Jurkat, Clone E6-1 (cell line): ENCODE measurements at places on chromosomes 3 and 15.

DNA sequence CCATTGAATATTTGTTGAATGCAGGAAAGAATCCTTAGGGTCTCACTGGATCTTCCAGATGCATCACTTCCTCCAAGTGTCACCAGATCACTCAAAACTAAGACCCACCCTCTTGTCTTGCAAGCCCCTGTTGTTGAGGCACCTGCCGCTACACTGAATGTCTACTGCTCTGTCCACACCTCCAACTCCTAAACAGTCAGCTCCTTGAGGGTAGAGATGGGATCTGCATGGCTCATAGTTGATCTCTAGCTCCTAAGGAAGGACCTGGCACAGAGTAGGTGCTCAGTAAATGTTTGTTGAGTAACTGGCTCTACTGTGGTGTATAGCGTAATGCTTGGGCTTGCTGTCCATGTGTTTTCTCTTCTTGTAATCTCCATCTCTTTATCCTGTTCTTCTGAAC, 8.8 kb downstream of the SLC6A20 start:
- DNase-seq: no peak

GRCh38 chr3:41213588-41213987, 14.3 kb downstream of the CTNNB1 start:
- DNase-seq: no peak

GRCh38 chr15:70701891-70702568, 61.3 kb downstream of the UACA start:
- no peak for DNase-seq

GRCh38 chr3:96677156-96677555, 137.2 kb upstream of the EPHA6 start:
- no peak for DNase-seq

- no peak for DNase-seq
These were observed 75.2 kb downstream of the ESYT3 start for GRCh38 chr3:138509586-138509985.

GRCh38 chr3:76352511-76353284, 567.3 kb upstream of the ZNF717 start:
- DNase-seq: no peak

DNA sequence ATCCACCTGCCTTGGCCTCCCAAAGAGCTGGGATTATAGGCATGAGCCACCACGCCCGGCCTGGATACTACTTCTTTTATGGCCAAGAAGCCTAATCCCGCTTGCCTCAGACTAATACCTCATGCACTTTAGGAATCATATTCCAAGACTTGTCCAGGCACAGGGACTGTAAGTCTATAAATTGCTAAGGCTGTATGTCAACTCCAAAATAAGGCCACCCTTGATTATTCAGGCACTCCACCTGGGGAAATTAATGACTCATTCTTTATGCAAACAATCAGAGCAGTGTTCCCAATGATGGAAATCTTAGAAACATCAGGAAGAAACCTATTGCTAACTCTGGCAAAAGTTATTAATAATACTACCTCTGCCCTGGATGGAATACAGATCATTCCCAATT, 98.4 kb downstream of the ERC2 start:
- no peak for DNase-seq

DNA sequence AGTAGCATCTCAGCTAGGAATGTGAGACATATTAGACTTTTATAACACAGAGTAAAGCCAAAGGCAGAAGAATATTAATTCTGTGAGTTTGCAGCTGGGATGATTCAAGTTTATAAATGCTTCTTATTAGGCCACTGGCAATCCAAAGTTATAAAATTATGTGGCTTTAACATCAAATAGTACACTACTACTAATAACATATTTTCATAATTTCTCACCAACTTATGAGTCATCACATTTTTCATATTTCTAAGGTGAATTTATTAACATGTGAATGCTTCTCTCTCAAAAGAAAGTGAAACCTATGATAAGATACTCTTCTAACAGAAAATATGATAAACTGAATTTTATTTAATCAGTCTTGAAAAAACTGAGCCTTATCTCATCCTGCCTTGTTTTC, 1348.2 kb upstream of the ALCAM start:
- DNase-seq: no peak

- DNase-seq: no peak
These were observed 64.8 kb upstream of the CLSTN2 start for GRCh38 chr3:139870000-139870675.

GRCh38 chr15:31740203-31740602, 290.1 kb upstream of the CHRNA7 start:
- no peak for DNase-seq

DNA sequence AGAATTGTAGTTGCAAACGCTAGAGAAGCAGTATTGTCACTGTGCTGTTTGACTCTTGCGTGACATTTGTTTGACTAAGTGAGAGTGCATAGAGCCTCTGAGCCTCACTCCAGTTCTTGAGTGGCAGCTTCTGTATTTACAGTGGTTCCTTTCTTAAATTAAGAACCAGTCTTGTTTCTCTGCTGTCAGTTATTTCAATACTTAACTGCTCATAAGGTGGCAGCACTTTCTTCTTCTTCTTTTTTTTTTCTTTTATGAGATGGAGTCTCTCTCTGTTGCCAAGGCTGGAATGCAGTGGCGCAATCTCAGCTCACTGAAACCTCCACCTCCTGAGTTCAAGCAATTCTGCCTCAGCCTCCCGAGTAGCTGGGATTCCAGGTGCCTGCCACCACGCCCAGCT, 372.1 kb downstream of the LPP start:
- DNase-seq: no peak

- DNase-seq: no peak
These were observed 81.5 kb downstream of the GAP43 start for GRCh38 chr3:115704661-115705338.

- no peak for DNase-seq
These were observed 173.8 kb upstream of the THBS1 start for GRCh38 chr15:39407116-39407515.

DNA sequence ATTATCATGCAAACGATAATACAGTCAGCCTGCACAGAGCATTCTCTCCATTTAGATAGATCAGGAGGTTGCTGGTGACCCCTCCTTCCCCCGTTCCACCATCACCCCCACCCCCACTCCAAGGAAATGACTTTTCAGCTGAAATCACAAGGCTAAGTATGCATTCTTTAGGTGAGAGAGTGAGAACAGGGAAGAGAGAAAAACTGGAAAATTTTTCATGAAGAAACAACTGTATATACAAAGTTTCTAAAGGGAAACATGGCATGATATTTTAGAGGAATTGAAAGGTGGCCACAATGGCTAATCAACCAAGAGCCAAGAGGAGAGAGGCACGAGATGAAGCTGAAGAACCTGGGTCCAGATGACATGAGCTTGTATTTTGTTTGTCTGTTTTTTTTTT, 22.2 kb downstream of the BCL2A1 start:
- no peak for DNase-seq

GRCh38 chr3:122676759-122677158, 3.9 kb upstream of the PARP14 start:
- no peak for DNase-seq

GRCh38 chr3:102733791-102734563, 299.2 kb downstream of the ZPLD1 start:
- no peak for DNase-seq

- no peak for DNase-seq
These were observed 6.4 kb downstream of the STRA6 start for GRCh38 chr15:74196175-74196574.

GRCh38 chr15:34654625-34655024, 71.2 kb upstream of the GOLGA8B start:
- DNase-seq: no peak

- no peak for DNase-seq
These were observed 575.3 kb upstream of the IL12A start for GRCh38 chr3:159413319-159413718.

DNA sequence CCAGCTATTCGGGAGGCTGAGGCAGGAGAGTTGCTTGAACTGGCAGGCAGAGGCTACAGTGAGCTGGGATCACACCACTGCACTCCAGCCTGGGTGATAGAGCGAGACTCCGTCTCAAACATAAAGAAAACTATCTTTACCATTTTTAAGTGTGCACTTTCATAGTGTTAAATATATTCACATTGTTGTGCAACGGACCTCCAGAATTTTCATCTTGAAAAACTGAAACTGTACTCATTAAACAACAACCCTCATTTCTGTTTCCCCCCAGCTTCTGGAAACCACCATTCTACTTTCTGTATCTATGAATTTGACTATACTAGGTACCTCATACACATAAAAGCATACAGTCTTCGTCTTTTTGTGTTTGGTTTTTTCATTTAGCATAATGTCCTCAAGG, 375.1 kb downstream of the SHQ1 start:
- DNase-seq: no peak

DNA sequence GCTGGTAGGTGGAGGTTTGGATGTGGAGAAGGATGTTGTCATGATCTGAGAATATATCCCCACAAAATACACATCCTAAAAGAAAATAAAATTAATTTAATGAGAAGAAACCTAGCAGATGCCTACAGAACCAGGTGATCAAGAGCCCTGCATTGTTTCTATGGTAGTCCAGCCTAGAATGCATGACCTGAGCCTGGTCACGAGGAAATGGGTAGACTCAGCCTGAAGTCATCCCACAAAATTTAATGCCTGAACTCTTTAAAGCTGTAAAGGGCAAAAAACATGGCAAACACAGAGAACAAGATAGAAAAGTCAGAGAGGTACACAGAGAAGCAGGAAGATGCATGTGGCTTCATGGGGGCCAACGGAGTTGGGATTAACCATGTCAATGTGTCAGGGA, 36.0 kb downstream of the LDHAL6B start:
- DNase-seq: no peak

- no peak for DNase-seq
These were observed 676.2 kb downstream of the NAALADL2 start for GRCh38 chr3:175535351-175535750.

DNA sequence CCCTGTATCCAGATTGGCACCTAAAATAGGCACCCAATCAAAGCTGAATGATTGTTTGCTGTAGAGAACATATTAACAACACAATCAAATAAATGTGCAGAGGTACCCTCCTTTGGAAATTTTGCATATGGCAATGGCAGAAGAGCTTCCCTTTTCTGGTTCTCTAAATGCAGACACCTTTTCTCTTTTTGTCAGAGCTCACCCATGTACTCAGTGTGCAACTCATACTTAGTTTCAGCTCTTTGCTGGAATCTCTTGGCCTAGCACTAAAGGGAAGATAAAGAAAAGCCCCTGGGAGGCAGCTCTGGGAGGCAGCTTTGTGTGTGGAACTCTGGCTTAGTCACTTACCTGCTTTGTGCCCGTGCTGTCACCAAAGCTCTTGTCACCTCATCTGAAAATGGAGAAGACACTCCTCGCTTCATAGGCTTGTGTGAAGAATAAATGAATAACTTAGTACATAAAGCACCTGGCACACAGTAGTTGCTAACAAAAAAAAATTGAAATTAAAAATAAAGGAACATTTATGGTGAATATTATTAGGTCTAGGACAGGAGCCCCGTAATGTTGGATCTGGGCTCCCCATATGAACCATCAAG, 28.8 kb downstream of the ST6GAL1 start:
- no peak for DNase-seq

GRCh38 chr3:61701011-61701410, 139.6 kb downstream of the PTPRG start:
- no peak for DNase-seq

DNA sequence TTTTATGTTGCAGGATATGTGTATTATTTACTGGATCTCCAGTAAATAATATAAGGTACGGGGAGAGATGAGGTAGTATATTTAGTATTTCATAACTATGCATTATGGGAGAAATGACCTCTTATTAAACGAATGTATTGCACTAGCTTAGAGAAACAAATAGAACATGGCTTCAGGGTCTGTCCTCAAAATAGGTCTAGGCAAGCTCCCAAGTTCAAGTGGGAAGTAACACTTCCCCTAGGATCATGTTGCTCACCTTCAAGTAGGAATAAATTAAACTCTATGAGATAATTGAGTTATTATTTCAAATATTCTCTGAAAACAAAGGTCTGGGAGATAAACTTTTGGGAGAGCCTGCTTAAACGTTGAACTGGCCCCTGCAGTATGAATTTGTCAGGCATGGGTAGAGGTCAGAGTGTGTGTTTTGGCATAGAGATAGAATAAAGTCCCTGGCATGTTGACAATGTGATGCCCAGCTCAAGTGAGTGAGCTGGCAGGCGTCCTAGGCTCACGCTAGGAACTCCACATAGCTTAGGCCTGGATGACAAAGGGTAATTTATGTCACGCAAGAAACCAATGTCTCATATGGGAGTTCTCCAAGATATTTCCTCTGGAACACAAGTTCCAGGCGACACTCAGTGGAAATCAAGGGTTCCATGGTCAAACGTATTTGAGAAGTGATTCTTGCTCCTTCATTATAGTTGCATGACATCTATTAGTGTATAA, 236.8 kb downstream of the CACNA2D3 start:
- no peak for DNase-seq

DNA sequence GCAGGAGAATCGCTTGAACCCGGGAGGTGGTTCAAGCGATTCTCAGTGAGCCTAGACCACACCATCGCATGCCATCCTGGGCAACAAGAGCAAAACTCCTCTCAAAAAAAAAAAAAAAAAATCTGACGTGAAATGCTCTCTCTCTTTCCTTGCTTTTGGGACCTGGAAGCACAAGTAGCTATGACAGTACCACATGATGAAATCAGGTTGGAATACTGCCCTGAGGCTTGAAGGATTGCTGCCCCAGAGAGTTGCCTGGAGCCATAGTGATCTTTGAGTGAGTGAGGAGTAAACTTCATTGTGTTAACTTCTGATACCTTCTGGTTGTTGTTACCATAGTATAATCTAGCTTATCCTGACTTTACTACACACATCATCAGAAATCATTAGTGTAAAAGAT, 23.3 kb downstream of the AKAP13 start:
- DNase-seq: no peak

DNA sequence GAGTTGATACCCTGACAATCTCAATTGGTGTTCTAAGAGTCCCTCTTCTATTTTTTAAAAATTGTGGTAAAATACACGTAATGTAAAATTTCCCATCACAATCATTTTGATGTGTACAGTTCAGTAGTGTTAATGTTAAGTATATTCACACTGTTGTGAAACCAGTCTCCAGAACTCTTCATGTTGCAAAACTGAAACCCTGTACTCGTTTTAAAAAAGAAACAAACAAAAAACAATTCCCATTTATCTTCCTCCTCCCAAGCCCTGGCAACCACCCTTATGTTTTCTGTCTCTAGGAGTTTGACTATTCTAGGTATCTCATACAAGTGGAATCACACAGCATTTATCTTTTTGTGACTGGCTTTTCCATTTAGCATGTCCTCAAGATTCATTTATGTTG, 28.7 kb upstream of the ALPK3 start:
- DNase-seq: no peak

DNA sequence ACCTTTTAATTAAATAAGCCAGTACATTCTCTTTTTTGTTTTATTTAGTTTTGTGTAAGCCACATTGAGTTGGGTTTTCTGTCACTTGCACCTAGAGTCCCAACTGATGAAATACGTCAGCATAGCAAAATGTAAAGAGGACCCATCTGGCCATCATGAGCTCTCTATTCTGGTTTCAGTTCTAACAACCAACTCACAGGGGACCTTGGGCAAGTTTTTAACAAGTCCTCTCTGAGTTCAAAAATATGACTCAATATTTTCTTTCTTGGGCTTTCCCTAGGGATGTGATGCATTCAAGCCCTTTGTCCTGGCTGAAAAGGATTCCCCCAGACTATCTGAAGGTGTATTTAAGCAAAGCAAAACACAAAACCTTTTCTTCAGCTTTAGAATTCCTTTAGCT, 32.9 kb downstream of the PLCH1 start:
- DNase-seq: no peak

- DNase-seq: no peak
These were observed 56.2 kb downstream of the B3GNT5 start for GRCh38 chr3:183309276-183309675.
